Endodermal cell (in vitro differentiated cells): ENCODE measurements at places on chromosomes 13 and 19. TPM values are rescaled to one million over a fixed set of nuclear protein-coding genes. Genes with fewer than 3 reads are reported as not detected.

The SLITRK1 gene
- 0.28 TPM in 1 of 3 replicates, not detected in the others for total RNA-seq

The F10 gene
- total RNA-seq, result 16.5 and 18.7 TPM in 2 replicates

The BTBD2 gene
- 107 and 109 TPM in 2 replicates for total RNA-seq

The TUBB4A gene
- 5.2 to 7.6 TPM (median 6.7 TPM) in 3 replicates for total RNA-seq

GRCh38 chr13:19993024-19993423 lies 34.5 kb downstream of the ZMYM2 start:
- peaks cover 92% of the 10 kb centered on the region for H3K36me3 ChIP-seq
- no peak for DNase-seq
- H3K4me1 ChIP-seq, result no peaks in the 10 kb centered on the region
- no peaks in the 10 kb centered on the region for H3K27me3 ChIP-seq

DNA sequence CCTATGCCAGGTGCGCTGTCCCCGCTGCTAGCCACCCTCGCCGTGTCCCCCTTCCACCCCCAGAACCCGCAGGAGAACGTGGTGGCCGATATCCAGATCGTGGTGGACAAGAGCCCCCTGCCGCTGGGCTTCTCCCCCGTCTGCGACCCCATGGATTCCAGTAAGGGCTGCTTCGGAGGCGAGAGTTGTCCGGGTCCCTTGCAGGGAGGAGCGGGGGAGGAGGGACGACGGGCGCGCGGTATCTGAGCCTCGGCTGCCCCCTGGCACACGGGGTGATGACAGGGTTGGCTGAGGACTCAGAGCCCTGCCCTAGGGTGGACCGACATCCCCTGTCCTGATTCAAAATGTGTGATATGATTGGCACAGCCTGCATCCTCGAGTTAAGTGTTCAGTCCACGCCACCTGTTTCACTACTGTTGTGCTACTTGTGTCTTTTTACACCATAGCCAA lies 653 bp downstream of the MVB12A start:
- H3K27ac ChIP-seq, result no peak overlapping the region
- H3K4me3 ChIP-seq, result peak overlapping the region; percentile 86
- no peaks in the 10 kb centered on the region for H3K4me1 ChIP-seq
- peak; percentile 80 for DNase-seq
- no peaks in the 10 kb centered on the region for H3K27me3 ChIP-seq
- H3K36me3 ChIP-seq, result peaks cover 4% of the 10 kb centered on the region

GRCh38 chr19:29397748-29398147 lies 128.0 kb upstream of the VSTM2B start:
- H3K36me3 ChIP-seq, result no peaks in the 10 kb centered on the region
- H3K4me1 ChIP-seq, result no peaks in the 10 kb centered on the region
- no peaks in the 10 kb centered on the region for H3K27me3 ChIP-seq
- no peak for DNase-seq
- no peak overlapping the region for H3K27ac ChIP-seq
